ENCODE measurements at places on chromosomes 4 and X. TPM values are rescaled to one million over a fixed set of nuclear protein-coding genes. Genes with fewer than 3 reads are reported as not detected.

GRCh38 chrX:103927030-103927429, 35.4 kb upstream of the TMSB15B start:
- no peak for DNase-seq

DNA sequence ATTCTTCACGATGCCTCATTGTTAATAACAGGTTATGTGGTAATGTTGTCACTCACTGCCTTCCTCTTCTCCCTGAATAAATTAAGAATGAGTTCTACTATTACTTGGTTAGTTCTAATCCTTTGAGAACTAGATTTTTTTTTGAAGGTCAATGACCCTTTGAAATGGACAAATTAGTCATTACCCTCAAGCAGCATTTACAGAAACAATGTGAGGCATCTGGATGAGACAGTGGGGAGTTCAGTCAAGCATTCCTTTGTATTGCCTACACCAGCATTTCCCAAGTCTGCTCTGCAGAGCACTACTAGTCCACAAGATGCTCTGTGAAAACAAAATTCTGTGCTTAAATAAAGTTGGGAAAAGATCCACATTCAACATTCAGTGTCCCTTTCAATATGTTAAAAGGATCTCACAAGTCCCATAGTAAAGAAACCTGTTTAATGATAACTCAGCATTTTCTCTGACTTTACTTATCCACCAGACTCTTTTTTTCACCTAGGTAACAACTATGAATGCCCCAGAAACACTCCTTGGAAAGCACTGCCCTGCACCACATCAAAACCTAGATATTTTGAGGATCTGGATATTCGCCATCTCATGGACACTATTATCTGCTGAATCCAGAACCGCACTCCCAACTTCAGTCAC, 60.6 kb downstream of the CHRDL1 start:
- no peak for DNase-seq

DNA sequence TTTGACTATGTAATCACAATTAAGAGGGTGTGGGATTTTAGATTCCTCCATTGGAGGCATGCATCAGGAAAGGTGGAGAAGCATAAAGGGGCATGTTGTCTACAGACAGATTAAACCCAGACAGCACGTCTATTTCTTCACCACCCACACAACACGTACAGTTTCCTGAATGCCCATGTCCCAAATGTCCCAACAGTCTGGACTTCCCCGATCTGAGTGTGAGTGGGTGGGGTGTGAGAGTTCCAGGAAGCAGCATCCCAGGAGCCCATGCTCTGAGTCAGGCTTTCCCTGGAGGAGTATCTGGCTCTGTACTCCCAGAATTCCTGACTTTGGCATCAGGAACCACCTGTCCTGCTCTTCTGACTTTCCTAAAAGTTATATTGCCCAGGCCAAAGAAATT, 30.8 kb upstream of the NDP start:
- no peak for DNase-seq

DNA sequence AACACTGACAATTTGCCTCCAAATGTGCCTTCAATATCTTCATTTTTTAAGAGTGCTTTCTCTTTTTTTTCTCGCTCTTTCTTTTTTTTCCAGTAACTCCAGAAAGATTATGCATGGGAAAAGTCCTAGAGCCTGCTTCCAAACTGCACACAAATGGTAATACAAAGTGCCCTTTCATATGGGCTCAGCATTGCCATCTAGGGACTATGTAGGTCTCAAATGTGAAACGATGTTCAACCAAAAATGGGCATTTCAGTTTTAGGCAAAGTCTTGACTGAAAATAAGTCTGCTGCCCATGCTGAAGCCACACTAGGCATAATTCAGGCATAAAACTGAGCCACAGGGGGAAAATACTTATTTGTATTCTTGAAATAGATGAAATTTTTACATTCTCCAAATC, 65.6 kb downstream of the SYNPO2 start:
- no peak for DNase-seq

The GC gene
- not detected for total RNA-seq

Measured in neural crest cell (in vitro differentiated cells).